ENCODE measurements at places on chromosomes 13 and 19. TPM values are rescaled to one million over a fixed set of nuclear protein-coding genes. Genes with fewer than 3 reads are reported as not detected.

DNA sequence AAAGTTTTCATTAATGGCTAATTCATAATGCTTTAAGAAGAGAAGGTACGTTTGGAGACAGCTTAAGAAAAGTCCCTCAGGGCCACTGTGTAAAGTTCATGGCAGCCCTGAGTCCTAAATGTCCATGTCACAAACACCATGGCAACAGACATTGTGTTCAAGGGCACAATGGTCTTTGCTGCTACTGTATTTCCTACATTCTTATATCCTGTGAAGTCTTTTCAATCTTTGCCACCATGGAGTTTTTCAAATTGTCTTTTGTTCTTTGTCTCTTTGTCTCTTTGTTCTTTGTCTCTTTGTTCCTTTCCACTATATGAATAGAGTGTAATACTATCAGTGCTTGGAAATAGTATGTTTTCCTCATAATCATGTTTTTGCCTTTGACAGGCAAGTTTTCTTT lies 178.8 kb downstream of the VWA8 start:
- DNase-seq, result no peak

DNA sequence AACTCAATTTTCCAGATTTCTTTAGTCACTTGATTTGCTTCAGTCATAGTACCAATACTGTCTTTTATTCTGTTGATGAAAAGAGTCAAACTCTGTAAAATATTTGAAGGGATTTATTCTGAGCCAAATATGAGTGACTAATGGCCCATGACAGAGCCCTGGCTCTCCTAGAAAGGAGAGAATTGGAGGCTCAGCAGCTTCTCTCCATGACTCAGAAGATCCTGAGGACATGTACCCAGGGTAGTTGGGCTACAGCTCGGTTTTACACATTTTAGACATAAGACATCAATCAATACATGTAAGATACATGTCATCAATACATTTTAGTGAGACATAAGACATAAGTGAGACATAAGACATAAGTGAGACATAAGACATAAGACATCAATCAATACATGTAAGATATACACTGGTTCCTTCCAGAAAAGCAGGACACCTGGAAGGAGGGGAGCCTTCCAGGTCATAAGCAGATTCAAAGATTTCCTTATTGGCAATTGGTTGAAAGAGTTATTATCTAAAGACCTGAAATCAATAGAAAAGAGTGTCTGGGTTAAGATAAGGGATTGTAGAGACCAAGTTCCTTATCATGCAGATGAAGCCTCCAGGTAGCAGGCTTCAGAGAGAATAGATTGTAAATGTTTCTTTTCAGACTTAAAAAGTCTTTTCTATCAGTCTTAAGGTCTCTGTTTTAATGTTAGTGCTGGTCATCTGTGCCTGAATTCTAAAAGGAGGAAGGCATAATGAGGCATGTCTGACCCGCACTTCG lies 179.8 kb upstream of the RFC3 start:
- no peak for DNase-seq

FNDC3A gene
- total RNA-seq, result 34.2 TPM

RNF225 gene
- not detected for total RNA-seq

KCNJ14 gene
- 1.8 TPM for total RNA-seq

DNA sequence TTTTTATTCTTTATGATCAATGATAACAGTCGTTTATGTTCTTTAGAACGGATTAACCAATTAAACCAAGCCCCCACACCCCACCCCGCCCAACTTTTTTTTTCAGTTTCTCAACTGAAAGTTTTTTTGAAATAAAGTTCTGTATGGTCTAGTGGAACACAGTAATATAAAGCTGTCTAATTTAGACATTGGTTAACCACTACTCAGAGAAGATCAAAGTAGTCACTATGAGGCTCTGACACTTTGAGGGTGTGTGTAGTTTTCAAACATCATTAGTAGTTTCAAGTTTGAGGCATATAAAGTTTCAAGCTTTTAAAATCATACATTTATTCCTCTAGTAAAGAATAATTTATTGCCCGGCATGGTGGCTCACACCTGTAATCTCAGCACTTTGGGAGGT lies 413.2 kb downstream of the EFNB2 start:
- no peak for DNase-seq

PRKCG gene
- total RNA-seq, result not detected

- DNase-seq, result no peak
These were observed 919.9 kb downstream of the SLITRK1 start for GRCh38 chr13:82962397-82962796.

DNA sequence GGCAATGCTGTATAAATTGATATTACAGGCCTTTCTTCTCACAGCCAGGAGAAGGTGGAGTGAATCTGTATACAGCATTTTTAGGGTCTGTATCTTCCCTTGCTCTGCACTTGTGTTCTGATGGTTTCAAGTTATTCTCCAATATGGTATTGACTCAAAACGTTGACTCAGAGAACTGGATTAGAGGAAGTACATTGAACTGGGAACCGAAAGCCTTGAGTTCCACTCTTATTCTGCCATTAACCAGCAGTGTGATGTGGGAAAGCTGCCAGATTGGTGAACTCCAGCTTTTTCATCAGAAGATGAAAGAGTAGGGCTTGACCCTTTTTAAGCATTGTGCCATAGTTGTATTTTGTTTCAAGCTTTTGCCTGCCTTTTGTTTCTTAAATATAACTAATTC lies 167.7 kb downstream of the SPRY2 start:
- DNase-seq, result no peak

DNA sequence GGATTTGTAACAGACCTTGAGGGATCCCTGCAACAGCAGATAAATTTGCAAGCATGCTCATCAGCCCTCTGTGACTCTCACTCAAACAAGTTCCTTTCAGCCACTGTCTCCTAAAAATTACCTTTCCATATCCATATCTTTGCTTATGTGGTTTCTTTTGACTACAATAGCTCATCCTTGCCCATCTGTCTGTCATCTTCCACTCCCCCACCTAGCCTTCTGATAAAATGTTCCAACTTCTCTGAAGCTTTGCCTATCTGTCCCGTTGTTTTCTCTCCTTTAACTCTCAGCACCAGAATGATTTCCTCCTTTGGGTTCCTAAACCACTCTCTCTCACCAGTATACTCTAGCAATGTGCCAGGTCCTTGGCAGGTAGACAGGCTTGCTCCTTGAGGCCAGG lies 194.5 kb downstream of the VWA8 start:
- no peak for DNase-seq

- DNase-seq, result no peak
These were observed 30.2 kb downstream of the RXFP2 start for GRCh38 chr13:31769575-31769974.

ABCC4 gene
- 10.8 TPM for total RNA-seq

TLE6 gene
- total RNA-seq, result 12.3 TPM

DNA sequence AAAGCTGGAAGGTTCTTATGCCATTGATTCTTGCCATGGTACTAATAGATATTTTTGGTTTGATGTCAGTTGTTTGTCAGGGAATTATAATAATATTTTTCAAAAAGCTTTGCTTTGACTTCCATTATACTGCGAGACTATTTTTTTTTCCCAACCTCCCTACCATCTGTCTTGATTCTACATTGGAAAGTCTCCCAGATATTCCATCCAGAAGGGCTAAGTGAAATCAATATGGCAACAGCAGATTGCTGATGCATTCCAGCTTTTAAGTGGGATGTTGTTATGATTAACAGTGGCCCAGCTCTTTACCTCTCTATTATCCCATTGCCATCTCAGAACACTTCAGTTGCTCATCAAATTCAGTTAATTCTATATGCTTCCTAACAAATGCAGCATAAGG lies 247.4 kb downstream of the OXGR1 start:
- DNase-seq, result no peak

ZNF536 gene
- total RNA-seq, result 11.2 TPM

CLEC17A gene
- 0.42 TPM for total RNA-seq

GRCh38 chr13:73173279-73173811 lies 114.5 kb downstream of the KLF5 start:
- no peak for DNase-seq

- no peak for DNase-seq
These were observed 69.7 kb upstream of the GPR183 start for GRCh38 chr13:99376924-99377323.

DNA sequence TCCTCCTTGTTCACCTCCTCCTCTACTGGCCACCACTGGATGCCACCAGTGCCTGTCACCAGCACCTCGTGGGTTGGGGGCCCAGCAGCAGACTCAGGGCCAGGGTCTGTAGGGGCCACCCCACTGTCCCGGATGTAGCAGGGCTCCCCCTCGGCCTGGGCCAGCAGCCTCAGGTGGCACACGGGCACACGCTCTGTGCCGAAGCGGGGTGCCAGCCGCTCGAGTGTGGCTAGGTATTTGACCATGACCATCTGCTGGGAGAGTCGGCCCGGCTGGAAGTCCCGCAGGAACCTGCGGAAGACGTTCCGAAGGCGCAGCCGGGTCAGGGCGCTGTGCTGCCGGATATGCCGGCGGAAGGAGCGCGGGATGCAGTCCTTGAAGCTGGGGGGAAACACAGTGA lies 14.9 kb downstream of the TYK2 start:
- DNase-seq, result no peak

ADGRE2 gene
- total RNA-seq, result 0.17 TPM

GRCh38 chr19:18478545-18479311 lies 40.8 kb upstream of the ISYNA1 start:
- DNase-seq, result peak; percentile 88

SMIM44 gene
- total RNA-seq, result not detected

TMED1 gene
- 55.8 TPM for total RNA-seq

DNA sequence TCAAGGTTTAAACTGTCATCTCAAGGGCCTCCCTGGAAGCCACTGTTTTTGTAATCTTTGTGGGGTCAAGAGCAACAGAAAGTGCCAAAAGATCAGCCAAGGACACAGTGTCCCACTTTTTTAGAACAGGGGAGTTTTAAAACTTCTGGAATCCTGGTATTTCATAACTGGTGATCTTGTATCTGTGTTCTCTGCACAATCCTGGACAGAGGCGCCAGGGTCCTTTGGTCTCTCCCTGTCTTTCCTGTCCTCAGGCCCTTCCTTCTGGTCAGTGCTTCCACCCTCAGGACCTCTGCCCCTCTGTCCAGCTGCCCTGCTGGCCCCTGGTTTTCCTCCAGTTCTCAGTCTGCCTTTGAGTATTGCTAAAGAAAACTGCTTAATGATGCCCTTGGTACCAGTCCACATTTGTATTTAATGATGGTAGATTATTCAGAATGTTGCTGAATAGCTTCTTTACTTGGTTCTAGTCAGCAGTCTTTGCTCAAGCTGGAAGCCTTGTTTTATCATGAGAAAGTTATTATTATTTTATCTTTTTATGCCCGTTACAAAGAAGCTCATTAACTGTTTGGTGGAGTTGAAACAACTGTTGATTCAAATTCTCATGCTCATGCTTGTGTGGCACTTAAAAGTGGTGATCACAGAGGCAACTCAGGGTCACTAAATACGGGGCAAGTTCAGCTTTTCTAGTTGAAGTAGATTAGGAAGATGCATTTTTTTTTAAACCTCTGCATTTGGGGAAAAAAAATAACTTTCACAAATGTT lies 47.5 kb downstream of the WASF3 start:
- no peak for DNase-seq

GRCh38 chr19:46713781-46714443 lies 3.0 kb downstream of the PRKD2 start:
- peak; percentile 88 for DNase-seq

GRCh38 chr19:35138305-35138892 lies at the start of gene FXYD1:
Gene FXYD1 (plus strand): TSS chr19:35138824. CDS start chr19:35140080, 1,256 bp downstream.
- DNase-seq, result no peak

DNA sequence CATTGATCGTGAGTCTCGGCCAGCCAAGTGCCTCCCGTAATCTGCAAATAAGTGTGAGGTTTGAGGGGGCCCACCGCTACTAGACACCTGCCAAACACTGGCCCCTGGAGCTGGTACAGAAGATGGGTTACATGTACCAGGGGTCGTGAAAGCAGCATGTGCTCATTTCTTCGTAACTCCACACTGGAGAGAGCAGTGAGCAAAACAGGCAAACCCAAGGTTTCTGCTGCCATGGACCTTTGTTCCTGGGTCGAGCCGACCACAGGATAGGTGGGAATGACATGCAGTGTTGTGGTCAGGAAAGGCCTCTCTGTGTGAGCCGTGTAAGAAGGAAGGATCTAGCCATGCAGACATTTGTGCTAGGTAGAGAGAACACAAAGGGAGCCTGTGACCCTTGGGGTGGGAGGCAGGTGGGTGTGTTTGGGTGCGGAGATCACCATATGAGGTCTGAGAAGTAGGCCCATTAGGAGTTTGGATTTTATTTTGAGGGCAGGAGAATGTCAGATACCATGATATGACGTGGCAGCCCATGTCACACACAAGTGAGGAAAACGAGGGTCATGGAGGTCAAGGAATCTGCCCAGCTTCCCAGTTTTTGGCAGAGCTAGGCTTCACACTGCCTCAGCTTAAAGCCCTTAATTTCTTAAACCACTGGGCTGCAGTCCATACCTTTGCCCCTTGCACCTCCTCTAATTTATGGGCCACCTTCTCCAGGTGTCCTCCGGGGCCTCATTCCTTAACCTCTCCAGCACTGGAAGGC lies 919 bp downstream of the GTF3A start:
- DNase-seq, result no peak

PPP6R1 gene
- total RNA-seq, result 38.0 TPM

DNA sequence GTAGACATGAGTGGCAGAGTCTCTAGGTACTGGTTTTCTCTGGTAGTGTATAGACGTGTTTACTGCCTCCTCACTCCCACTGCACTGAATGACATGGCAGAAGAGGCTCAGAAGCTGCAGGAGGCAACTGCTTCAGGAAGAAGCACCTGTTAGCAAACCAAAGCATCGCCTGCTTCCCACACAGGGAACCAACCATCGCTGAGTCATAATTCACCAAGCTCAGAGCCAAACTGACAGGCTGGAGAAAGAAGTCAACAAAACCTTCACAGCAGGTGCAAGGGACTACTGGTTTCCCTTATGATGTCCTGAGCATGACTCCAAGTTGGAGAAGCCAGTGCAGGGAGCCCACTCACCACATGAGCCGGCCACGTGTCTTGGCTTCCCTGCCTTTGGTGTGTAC lies 69.8 kb downstream of the KCTD12 start:
- DNase-seq, result no peak

DNA sequence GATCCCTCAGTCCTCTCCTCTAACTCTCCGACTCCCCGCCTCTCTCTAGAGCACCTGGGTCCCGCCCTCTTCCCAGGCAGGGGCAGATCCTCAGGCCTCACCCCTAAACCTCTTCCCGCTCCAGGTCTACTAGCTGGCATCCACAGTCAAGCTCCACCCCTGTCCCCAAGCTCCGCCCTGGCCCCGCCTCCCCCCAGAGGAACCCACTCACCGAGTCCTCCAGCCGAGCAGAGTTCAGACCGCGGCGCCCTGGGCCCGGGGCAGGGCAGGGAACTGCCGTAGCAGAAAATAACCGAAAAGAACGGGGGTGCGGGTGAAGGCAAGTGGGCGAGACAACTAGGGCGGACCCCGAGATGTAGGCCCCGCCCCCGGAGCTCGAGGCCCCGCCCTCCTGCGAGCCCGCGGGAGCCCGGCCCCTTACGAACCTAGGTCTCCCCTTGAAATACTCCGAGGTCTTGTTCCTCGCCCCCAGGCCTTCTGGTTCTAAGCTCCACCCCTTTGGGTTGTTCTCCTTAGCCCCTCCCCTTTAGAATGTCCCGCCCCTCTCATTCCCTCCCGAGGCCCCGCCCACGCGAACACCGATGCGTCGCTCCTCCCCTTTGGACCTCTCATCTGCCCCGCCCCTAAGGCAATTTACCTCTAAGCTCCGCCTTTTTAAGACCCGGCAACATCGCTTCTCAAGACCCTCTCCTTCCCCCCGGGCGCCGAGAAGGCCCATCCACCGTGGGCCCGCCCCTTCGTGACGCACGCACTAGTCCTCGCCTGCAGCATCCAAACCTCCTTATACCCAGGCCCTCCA lies at the start of gene GGN:
Gene GGN (minus strand): TSS at position 485 of the 799 bp plus-strand sequence. CDS start 773 bp downstream, outside the sequence.
- peak; percentile 92 for DNase-seq

GRCh38 chr19:6101291-6101825 lies 8.9 kb downstream of the RFX2 start:
- no peak for DNase-seq

Measured in Daoy (cell line).